ENCODE measurements at places on chromosomes 3 and 15.

DNA sequence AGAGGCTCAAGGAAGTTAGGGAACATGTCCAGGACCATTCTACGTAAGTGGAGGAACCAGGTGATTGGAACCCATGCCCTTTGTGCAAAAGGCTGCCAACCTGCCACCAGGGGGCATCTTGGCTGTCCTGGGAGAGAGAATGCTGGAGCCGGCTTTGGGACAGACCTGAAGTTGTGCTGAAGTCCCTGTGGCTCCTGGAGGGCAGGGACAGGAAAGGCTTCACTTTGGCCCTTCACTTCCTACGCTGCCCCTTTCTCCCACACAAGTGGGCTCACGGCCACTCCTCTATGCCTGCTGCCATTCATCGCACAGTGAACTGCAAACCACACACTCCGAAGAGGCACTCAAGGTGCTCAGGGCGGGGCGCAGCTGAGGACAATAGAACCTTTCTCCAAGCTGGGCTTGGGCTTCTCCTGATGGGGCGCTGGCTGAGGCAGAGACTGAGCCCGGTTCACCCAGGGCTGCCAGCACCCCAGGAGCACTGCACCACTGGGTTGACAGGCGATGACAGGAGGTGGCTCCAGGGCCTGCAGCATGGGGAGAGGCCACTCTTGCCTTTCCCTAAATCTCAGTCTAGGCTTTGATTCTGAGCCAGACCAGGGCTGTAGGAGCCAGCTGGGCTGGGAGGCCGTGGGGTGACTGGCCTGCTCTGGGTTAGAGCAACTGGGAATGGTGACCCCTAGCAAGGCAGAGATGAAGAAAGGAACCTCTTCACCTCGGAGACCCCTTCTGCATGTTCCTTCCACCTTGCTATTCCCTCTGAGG lies 8.4 kb downstream of the SHF start:
- peak; percentile 41 for DNase-seq

DNA sequence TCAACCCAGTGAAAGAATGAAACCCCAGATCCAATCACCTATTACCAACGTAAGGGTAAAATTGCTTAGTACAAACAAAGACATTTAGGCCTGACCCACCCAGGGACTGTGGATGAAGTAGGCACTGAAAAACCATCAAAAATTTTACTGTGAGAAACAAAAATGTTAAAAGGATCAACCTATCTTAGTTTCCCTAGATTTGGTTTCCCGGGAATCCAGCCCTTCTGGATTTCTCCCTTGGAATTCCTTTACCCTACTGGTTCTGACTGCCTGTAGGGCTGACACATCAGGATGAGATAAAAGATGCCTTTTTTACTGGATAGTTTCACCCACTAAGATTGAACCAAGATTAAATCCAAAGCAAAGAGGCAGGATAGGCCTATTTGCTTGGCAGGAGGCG lies 102.7 kb downstream of the SCAPER start:
- no peak for DNase-seq

GRCh38 chr3:121759541-121760202 lies 10.1 kb upstream of the GOLGB1 start:
- DNase-seq, result no peak

DNA sequence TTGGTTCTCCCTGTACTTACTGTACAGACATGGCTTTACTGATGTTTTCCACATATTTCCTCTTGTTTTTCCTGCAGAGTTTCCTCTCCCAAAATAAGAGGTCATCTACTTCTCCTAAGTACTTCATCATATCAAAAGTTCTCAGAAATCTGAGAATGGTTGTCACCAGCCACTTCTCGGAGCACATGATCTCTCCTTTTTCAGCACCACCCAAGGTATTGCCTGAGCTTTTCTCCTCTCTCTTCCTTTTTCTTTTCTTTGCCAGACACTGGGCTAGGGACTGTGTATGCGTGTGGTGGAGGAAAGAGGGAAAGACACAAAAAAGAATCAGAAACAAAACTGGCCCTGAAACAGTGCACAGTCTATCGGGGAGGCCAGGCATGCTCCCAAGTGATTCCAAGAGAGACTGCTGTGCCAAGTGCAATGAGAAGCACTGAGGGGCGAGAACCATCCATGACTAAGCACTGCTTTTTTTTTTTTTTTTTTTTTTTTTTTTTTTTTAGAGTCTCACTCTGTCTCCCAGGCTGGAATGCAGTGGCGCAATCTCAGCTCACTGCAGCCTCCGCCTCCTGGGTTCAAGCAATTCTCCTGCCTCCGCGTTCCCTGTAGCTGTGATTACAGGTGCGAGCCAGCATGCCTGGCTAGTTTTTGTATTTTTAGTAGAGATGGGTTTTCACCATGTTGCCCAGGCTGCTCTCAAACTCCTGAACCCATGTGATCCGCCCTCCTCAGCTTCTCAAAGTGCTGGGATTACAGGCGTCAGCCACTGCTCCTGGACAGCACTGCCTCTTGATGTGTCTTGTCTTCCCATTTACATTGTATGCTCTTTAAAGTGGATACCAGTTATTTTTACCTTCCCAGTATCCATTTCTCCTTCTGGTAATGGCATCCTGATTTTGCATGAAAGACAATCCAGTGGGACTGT lies 194.0 kb upstream of the FEZF2 start:
- DNase-seq, result no peak

- DNase-seq, result no peak
Observed at GRCh38 chr3:169311381-169311780, 352.1 kb downstream of the MECOM start.

- no peak for DNase-seq
Observed at GRCh38 chr3:8442993-8443650, 58.5 kb upstream of the LMCD1 start.

- DNase-seq, result no peak
Observed at GRCh38 chr3:129313665-129314385, 35.2 kb downstream of the HMCES start.

DNA sequence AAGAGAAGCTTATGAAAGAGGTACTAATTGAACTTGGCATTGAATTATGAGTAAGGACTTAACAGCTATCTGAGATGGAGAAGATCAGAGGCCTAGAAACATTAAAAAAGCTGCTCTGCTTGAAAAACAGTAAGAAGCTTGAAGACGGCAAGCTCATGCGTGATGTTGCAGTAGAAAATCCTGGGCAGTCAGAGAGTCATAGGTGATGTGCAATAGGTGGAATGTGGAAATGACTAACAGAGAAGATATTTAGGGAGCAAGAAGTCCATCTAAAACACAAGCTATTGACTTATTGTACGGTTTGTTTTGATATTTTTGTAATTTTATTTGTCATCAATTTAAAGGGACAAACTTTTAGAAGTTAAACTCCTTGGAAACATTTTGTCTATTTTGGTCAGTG lies 1101.4 kb downstream of the ROBO2 start:
- DNase-seq, result no peak

GRCh38 chr3:65828706-65829105 lies 210.0 kb downstream of the MAGI1 start:
- no peak for DNase-seq

DNA sequence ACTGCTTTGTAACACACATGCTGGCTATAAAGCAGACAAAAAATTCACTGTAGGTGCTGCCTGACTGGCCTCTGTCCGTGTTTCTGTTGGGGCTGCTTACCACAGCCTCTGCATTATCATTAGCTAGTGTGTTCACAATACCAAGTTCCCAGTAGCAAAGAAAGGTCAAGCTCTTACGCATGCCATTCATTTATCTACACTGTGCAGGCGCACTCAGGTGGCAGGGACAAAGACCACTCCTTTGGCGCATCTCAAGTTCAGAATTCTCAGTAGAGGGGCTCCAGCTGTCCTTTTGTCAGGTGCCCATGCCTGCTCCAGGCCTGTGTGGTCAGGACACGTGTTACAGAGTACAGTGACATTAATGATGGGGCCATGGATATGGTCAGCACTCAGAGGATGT lies 22.3 kb downstream of the MLH1 start:
- DNase-seq, result no peak

DNA sequence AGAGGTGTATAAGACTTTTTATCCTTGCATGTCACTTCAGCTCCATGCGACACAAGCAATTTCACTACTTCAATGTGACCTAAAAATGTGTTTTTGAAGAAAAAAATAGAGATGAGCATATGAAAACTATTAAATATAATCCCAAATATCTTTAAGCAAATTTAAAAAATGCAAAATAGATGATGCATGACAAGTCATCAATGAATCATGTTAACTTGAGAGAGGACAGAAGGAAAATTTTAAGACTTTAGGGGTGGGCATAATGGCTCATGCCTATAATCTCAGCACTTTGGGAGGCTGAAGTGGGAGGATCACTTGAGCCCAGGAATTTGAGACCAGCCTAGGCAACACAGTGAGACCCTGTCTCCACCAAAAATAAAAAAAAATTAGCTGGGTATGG lies 73.3 kb downstream of the ANKRD28 start:
- DNase-seq, result no peak

GRCh38 chr3:134483195-134483900 lies 2.4 kb downstream of the ANAPC13 start:
- no peak for DNase-seq

GRCh38 chr3:13566453-13566748 lies 17.5 kb downstream of the FBLN2 start:
- DNase-seq, result no peak

GRCh38 chr3:126903521-126903920 lies 79.4 kb upstream of the PLXNA1 start:
- DNase-seq, result no peak

GRCh38 chr15:31102039-31102321 lies 455 bp upstream of the TRPM1 start:
- DNase-seq, result no peak

DNA sequence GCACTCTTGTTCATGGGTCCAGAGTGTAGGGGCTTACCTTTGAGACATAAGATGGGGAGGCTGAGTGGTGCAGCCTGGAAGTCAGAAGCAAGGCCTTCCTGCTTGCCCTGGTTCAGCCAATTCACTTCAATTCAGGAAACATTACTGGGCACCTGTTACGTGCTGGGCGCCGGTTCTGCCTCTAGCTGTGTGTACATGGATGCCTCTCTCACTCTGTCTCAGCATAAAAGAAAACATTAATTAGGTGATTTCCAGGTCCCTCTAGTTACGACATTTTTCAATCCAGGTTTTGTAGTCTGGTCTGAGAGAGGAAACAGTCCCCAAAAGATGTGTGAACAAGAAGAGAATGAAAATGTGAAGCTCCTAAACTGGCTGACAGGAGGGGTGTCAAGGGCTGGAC lies 1.2 kb downstream of the RTP1 start:
- DNase-seq, result no peak

- DNase-seq, result no peak
Observed at GRCh38 chr3:133540896-133541674, 32.4 kb upstream of the CDV3 start.

DNA sequence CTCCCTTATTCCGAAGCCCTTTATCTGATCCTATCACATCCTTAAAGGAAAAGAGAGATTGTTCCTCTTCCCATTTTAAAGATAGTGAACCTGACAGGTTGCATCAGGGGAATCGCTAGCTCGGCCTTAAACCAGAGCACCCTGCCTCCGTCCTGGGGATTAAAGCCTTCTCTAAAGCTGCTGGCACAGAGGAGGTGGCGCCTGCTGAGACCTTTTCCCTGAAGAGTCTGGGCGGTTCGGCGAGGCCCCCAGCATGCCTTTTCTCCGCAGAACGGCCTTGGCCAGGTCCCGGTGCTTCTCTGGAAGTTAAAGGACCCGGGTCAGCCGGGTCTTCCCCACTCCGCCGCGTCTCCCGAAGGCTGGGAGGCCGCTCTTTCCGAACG lies 593 bp downstream of the FAM219B start:
- no peak for DNase-seq

DNA sequence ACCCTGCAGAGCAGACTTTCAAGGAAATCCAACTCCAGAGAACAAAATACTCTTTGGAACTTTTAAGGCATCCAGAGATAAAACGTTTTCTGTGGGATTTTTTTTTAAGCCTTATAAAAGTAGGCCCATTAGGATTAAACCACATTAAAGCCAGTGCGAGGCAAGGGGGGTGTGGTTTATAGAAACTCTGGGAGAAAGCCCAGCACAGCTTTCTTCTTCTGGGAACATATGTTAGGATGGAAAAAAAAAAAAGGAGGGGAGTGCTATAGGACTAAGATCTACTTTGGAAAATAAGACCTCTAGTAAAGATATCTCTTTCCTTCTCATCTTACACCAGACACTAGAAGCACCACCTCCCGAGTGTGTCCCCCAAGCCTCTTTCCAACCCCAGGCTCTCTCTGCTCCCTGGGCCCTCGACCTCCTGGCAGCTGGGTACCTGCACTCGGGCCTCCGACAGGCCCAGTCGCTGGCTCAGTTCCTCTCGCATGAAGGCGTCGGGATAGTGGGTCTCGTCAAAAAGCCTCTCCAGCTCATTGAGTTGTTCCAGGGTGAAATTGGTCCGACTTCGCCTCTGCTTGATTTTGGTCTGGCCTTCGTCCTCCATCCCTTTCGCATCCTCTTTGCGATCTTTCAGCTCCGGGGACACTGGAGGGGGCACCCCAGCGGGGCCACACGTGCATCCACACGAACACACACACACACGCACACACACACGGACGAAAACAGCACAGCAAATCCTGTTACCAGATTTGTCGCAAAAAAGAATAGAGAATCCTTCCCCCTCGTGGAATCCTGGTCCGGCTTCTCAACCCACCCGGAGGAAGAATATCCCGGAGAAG lies 3.8 kb downstream of the SHOX2 start:
- DNase-seq, result no peak

DNA sequence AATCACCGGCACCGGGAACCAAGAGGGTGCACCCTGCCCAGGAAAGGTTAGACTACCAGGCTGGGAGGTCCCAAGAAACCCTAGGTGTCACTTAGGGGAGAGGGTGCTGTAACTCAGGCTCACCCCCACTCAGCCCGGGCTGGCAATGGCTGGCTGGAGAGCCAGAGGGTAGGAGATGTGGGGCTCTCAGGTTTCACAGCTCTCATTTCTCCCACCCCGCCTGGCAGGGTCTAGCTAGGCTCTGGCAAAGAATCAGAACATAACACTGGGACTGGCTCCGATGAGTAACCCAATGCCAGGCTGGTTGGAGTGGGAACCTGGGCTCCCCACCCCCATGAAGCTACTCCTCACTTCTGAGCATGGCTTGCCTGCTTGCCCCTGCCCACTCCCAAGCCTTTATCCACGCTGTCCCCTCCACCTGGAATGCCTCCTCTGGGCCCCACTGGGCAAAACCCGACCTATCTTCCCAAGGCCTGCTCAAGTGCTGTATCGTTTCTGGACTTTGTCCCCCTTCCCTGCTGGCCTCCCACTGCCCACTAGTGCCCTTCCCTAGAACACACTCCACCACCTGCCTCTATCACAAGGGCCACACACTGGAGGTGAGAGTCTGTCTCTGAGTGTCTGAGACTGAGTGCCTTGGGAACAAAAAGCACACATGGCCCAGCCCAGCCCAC lies 2.0 kb downstream of the CIB2 start:
- no peak for DNase-seq

All from stimulated activated CD4-positive, alpha-beta T cell treated with anti-CD3 and anti-CD28 coated beads, TNF-alpha, amount 100 ng/mL, for 1 hour (primary cell).